ENCODE measurements at places on chromosomes 3 and 15.

DNA sequence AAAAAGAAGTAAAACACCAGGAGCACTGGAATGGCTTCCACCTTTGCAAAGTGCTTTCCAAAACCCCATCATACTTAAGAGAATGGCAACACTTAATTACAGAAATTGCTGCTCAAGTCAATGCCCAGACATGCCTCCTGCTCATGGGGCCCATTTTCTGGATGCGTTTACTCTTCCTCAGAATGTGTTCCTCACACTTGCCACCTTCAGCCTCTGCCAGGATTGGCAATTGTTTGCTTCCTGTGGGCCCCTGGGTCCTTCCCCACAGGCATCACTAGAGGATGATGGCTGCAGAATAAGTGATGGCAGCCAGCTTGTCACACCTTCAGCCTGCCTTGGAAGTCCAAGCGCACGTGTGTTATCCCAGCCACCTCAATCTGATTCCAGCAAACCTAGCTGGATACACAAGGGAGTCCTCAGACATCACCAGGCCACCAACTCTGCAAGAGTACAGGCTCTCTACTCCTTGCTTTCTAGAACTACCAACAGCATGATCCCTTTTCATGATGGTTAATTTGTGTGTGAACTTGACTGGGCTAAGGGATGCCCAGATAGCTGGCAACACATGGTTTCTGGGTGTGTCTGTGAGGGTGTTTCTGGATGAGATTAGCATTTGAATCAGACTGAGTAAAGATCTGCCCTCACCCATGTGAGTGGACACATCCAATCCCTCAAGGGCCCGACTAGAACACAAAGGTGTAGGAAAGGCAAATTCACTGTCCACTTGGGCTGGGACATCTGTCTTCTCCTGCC is 4.9 kb upstream of the NUP210 start:
- no peak for DNase-seq

GRCh38 chr3:89278302-89279025 is 171.0 kb downstream of the EPHA3 start:
- no peak for DNase-seq

GRCh38 chr3:153757839-153758238 is 363.4 kb upstream of the ARHGEF26 start:
- DNase-seq: no peak

DNA sequence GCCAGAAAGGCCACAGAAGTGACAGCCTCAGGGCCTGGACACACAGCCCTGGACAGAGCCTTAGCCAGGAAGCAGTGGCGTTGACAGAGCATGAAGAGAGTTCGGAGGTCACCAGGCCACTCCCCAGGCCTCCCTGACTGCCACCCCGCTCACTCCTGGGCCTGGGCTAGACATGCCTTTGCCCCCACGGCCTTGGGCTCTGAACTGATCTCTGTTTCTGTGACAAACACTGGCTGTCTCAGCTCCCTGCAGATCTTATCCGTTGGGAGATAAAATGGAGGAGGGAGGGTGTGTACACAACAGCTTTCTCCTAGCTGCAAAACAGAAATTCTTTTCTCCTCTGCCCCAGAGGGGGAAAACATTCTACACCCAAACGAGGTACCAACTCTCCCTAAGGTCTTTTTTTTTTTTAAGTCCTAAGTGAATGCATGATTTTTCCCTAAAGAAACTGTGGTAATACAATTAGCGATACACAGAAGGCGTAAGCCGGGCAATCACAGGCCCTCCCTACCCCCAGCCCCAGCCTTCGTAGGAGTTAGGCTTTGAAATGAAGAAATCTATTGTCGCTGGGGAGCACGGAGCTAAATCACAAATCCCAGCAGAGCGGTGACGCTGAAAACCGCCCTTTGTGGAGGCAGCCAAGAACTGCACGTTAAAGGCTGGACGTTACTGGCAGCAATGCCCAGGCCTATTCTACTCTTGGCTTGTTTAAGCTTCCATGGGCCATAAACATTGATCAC is 45.0 kb downstream of the SRGAP3 start:
- no peak for DNase-seq

GRCh38 chr3:142282503-142282902 is 57.1 kb upstream of the GK5 start:
- DNase-seq: no peak

DNA sequence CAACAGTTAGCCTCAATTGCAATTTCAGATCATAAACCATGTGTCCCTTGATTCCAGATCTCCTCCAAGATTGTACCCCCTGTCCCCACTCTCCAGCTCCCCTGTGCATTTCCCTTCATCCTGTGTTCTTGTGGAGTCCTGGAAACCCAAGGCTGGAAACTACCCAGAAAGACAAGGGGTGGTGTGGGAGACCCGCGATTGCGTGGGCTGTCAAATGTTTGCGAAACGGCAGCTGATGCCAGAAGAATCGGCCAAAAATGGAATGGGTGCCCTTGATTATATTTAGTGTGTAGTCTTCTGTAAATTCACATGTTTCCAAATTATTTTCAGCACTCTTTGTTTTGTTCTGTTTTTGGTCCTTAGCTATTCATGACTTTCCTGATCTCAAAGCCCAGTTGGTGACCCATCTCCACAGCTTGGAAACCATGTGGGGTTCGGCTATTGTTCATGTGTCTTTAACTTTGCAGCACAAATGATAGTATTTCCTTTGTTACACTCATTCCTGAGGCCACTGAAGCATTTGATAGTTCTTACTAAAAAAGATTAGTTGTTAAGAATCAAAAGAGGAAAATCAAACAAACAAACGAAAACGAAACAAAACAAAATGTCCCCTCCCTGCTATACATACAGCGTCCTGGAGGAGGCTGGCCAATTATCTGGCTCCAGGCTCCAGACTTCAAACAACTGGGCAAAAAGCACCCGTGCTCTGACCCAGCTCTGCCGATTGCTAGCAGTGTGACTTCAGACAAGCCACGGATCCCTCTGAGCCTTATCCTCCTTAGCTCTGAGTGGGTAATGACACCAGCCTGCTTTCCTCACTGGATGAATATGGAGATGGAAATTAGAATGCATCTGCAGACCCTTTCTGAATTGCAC is 120.9 kb downstream of the CACNA2D3 start:
- no peak for DNase-seq

DNA sequence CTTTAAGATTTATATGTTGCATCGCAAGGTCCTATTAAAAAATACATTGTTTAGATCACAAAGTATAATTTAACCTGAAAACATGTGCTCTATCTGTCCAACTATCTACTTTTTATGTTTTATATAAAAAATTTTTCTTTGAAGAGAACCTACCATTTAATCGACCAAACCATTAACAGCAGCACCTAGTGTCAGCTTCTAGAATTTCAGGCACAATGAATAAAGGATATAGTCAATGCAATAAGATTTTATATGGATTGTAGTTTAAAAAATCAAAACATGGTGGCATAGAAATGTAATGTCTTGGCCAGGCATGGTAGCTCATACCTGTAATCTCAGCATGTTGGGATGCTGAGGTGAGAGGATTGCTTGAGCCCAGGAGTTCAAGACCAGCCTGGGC is 313.7 kb downstream of the GAP43 start:
- no peak for DNase-seq

GRCh38 chr15:92421976-92422375 is 28.3 kb downstream of the ST8SIA2 start:
- no peak for DNase-seq

DNA sequence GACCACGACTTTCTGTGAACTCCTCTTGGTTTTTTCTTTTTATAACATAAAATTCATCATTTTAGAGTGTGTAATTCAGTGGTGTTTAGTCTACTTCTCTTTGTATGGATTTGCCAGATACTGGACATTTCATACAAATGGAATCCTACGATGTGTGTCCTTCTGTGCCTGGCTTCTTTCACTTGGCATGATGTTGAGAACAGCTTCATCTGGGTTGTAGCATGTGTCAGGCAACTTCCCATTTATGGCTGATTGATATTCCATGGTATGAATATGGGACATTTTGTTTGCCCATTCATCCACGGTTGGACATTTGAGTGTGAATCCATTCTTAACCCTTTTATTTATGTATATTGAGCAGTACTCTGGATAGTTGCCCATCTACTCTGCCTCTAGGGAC is 82.7 kb upstream of the KLF13 start:
- DNase-seq: no peak

DNA sequence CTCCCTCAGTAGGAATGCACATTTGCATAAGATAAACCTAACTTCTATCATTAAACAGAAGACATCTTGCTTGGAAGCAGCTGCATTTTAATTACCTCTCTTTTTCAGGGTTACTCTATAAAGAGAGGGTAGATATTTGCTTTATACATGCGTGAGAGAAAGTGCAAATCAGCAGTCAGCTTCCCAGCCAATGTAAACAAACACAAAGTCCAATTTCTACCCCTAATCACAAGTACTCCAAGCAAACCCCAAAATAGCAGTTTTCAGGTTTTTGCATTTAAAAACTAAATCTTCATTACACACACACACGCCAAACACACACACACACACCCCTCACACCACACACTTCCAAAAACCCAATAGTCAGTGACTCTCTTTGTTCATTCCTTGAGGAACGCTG is 303.9 kb upstream of the ALCAM start:
- no peak for DNase-seq

DNA sequence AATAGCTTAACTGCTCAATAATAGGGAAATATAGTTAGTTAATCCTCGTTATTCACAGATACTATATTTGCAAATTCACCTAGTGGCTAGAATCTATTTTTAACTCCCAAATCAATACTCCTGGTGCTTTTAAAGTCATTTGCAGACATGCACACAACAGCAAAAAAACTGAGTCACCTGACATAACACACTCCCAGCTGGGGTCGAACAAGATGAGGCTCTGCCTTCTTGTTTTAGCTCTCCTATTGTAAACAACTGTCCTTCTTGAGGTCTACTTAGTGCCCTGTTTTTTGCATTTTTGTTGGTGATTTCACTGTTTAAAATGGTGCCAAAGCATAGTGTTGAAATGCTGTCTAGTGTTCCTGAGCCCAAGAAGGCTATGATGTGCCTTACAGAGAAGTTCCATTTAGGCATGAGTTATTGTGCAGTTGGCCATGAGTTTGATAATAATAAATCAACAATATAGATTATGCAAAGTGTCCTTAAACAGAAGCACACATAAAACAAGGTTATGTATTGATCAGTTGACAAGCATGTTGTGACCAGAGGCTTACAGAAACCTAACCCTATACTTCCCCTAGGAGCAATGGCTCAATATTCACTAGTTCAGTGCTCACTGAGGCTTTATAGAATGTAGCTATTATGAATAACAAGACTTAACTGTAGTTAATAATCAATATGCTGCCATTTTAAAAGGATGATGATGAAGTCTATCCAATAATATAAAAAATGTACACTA is 18.6 kb downstream of the MAP3K13 start:
- no peak for DNase-seq

GRCh38 chr15:25635191-25635590 is 196.4 kb upstream of the UBE3A start:
- no peak for DNase-seq

- no peak for DNase-seq
These were observed 46.4 kb downstream of the IL1RAP start for GRCh38 chr3:190560013-190560895.

DNA sequence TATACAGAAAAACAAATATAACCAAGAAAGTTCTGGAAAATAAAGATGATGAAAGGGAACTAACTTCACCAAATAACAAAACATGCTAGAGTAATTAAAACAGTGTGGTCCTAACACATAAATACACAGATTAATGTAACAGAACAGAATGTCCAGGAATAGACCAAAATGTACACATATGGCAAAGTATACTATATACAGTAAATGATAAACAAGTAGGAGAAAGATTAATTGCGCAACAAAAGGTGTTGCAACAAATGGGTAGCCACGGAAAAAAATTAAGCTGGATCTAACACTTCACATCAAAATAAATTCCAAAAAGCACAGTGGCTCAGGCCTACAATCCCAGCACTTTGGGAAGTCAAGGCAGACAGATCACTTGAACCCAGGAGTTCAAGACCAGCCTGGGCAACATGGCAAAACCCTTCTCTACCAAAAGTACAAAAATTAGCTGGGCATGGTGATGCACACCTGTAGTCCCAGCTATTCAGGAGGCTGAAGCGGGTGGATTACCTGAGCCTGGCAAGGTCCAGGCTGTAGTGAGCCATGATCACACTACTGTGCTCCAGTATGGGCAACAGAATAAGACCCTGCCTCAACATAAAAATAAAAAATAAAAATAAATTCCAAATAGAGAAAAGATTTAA is 19.8 kb downstream of the SCAP start:
- no peak for DNase-seq

DNA sequence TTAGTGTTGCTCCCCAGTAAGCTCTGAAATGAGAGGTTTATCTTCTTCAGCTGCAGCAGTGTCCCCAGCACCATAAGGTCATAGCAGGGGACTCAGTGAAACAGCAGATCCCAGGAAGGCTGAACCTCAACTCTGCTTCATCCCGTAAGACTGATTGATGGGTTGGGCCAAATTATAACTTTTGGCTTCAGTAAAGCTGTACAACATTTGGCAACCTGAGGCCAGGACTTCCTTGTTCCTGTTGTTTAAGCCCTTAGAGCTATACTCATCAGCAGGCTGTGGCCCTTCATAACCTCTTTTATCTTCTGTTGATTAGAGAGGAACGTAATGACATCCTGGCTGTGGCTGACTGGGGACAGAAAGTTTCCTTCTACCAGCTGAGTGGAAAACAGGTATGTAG is 29.0 kb downstream of the IFT122 start:
- DNase-seq: no peak

- no peak for DNase-seq
These were observed 80.2 kb downstream of the SEC22A start for GRCh38 chr3:123281929-123282328.

DNA sequence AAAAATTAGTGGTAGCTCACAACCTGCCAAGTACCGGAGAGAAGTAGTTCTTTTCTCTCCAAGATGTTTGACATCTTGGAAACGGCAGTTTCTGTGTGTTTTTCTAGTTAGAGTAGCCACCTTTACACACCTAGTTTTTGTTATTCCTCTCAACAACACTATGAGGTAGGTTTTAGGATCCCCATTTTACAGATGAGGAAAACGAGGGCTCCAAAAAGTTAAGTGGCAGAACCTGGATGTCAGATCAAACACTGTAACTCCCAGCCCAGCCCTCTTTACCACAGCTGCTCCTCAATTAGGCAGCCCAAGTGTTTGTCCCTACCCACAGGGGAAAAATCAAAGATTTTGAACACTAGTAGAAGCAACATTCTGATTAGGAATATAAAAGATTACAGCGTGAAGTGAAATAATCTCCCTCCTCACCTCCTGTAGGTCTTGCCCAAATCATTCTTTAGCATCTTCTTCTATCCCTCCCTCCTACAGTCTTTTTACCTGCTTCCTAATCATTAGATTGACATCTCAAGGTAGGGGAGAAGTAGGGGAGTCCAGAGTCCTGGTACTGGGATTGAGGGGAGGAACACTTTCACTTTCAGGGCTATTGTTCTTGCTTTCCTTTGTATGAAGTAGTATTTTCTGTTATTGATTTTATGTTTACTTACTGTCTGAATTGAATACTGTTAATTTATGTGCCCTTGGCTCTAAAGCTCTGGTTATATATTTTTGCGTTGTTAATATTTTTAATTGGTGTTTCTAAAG is 142.6 kb downstream of the CMSS1 start:
- DNase-seq: no peak

GRCh38 chr3:103319912-103320311 is 885.1 kb downstream of the ZPLD1 start:
- DNase-seq: no peak
